AG08395 (cell line): ENCODE measurements at places on chromosomes 6 and 20.

DNA sequence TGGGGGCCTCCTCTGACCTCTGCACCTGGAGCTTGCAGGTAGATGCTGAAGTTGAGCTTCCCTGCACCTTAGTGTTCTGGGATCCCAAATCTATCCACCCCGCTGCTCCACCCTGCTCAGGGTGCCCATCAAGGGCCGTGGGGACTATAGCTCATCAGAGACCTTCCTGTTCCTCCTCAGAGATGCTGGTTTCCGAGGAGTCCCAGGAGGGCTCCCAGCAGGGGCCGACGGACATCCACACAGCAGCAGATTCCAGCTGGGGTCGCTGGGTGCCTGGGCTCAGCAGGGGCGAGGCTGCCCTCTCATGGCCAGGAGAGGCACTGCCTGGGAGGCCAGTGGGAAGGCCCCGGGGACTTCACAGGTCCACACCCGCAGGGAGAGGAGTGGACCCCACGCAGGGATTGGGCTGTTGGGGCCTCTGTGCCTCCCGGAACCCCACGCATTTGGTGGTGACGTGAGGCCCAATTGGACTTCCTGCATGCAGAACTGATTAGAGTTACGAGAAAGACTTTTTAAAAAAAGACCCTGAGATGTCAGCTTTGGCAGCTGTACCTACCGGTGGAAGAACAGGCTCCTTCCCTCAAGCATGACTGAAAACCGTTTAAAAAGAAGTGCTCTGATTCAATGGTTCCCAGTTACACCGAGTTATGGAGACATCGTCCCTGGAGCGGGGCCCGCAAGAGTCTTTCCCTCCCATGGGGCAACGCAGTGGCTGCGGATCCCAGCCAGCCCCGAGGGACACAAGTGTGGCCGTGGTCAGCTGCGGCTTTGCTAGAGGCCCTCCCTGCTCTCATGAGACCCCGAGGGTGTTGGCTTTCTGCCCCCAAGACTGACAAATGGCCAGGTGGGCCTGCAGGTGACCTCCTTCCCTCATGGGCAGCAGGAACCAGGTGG, 25.3 kb upstream of the SLCO4A1 start:
- peak; percentile 81 for DNase-seq

DNA sequence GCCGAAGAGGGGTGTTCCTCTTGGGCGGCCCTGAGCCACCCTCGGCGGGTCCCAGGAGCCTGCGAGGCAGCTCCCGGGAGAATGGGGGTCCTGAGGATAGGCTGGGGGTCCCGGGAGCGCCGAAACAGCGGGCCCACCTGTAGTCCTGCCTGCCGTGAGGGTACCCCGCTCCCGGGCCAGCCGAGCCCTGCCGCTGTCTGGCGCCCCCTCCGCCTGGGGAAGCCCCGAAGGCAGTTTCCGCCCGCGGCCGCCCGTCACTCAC, 280 bp downstream of the SPATA2 start:
- DNase-seq, result no peak

GRCh38 chr6:26170181-26170580, 83.0 kb downstream of the HFE start:
- DNase-seq, result no peak

DNA sequence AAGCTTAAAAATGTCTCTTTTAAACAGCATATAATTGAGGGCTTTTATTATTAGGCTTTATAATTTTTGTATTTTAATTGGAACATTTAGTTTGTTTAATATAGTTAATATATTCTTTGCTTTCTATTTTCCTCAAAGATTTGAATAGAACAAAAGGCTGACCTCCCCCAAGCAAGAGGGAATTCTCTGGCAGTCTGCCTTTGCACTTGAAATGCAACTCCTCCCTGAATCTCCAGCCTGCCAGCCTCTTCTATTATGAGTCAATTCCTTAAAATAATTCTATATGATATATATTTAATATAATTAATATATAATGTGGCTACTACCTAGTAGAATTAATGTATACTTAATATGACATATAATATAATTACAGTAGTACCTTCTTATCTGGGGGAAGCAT, 69.2 kb downstream of the PTPRA start:
- DNase-seq, result no peak

DNA sequence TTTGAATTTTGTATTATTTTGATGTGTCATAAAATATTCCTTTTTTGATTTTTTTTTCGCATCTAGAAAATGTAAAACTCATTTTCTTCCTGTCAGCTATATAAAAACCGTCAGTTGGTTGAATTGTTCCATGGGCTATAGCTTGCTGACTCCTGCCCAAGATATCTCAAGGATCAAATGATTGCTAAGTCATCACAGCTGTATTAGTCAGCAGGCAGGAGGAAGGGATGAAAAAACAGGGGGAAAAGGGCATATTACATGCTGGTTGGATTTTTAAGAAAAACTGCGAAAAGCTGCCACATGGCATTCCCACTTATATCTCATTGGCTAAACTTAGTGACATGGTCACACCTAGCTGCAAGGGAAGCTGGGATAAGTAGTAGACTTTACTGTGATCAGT, 569.9 kb downstream of the BCKDHB start:
- no peak for DNase-seq

DNA sequence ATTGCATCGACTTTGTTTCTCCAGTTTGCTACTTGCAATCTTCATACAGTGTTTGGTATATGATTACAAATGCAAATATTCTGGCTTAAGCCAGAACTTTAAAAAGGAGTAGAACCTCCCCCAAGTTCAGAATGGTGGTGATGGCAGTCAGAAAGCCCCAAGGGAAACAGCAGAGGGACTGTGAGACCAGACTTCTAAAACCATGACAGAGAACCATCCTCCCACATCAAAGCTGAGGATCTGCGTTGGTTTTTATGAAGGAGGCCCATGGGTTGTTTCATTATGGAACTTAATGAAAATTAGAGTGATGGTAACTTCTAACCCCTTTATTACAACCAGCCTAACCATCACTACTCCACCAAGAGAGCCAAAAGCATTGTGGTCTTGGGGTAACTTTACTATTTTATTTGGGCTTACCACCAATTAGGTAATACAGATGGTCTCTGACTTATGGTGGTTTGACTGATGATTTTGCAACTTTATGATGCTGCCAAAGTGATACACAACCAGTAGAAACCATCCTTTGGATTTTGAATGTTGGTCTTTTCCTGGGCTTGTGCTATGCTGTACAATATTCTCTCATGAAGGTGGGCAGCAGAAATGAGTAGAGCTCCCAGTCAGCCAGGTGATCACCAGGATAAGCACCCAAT, 10.9 kb upstream of the MRS2 start:
- no peak for DNase-seq

- no peak for DNase-seq
Measured at GRCh38 chr20:39654171-39654570, 692.0 kb downstream of the DHX35 start.
